ENCODE measurements at places on chromosomes 13 and 19.

DNA sequence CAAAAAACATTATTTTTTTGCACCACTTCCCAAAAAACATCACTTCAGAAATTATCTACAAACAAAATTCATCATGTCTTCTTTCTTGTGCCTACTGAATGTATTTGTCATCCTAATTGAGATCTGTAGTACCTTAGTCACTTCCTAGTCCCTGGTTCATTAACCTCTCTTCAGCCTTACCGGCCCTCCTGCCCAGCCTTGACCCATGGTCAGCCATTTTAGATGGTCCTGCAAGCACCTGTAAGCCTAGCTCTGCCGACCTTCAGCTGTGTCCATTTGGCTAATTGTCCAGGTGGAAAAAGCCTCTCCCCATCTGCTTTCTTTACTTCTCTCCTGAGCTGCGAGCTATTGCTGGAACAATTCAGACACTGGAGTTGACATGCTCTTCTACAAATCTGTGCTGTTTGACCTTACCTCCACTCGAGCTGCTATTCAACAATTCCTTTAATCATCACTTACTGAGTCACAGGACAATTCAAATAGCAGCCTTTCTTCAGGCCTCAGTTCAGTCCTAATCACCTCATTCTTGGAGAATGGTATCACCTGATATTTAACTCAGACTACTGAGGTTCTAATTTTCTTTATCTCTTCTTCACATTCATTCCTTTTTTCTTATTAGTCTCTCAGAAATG lies 882.5 kb downstream of the PCDH9 start:
- DNase-seq = no peak

DNA sequence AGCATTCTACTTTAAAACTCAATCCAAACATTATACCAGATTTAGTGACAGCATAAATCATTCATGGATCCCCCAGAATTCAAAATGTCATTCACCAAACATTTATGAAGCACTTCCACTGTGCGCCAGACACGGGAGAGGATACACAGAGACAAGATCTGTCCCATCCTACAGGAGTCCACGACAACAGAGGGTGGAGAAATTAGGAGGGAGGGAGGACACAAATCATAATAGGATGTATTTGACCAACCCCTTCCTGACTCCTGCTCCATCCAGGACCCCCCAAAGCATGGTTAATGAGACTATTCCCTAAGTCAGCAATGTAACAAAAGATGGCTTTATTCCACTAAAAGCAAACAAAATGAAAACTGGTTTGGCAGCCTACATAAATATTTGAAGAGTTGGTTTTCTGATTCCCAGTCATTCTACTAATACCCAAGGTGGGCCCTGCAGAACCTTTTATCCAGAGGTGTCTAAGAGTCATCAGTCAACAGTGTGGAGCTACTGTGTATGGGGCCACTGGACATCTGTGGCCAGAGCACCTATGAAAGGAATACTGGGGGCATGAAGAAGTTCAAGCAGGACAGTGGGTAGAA lies 62.8 kb upstream of the DOCK9 start:
- no peak for DNase-seq

- DNase-seq = no peak
Measured at GRCh38 chr13:30105381-30105780, 202.0 kb downstream of the KATNAL1 start.

GRCh38 chr13:32542221-32542620 lies 3.6 kb upstream of the N4BP2L2 start:
- DNase-seq = no peak

DNA sequence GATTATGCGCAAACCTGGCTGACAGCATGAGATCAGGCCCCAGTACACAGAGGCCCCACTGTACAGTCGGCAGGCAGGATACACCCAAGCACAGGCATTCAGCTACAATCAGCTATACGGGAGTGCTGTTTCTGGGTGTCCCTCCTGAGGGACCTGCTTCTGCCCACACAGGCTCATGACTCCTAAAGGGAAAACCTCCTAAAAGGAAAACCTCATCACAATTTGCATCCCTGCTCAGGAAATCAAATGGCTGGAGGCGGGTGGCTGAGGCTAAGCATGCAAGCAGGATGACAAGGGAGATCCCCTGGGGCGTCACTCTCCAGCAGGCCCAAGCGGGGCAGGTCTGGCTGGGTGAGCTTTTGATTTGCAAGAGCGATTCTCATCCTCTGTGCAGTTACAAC lies 99.8 kb downstream of the CRYL1 start:
- DNase-seq = no peak

GRCh38 chr13:19305434-19305833 lies 123.8 kb upstream of the TUBA3C start:
- DNase-seq = no peak

DNA sequence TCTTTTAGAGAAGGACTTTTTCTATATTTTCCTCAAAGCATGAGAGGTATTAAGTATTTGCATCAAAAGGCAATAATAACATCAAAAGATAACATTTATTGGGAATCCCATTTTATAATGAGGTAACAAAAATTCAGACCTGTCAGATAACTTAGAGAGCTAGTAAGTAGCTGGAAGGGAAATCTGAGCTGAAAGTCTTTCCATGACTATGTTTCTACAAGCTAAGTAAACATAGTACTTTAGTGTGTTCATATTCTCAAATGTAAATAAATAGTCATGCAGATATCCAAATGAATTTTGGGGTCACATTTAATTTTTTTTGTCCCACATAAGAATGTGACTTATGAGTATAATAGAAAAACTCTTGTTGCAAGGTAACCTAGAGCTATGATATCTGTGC lies 87.3 kb upstream of the FBXL3 start:
- DNase-seq = no peak

- no peak for DNase-seq
Measured at GRCh38 chr19:41876847-41877832, at the start of gene CD79A. Gene CD79A, plus strand, starts transcription at chr19:41877279. Its CDS starts 26 bp downstream, at chr19:41877305.

DNA sequence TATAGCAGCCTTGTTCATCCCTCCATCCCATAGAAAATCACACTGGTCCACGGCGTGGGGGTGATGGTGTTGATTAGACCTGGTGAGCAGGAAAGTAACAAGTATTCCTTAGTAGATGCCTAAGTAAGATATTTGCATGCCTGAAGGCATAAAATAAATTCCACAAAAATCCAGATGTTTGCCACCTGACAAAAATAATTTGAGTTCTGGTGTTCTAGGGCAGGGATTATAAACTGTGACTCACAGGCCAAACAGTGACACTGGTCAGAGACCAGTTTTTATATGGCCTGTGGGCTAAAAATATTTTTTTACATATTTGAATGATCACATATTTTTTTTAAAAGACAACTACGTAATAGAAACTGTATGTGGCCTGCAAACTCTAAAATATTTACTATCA lies 310.7 kb downstream of the RFC3 start:
- no peak for DNase-seq

DNA sequence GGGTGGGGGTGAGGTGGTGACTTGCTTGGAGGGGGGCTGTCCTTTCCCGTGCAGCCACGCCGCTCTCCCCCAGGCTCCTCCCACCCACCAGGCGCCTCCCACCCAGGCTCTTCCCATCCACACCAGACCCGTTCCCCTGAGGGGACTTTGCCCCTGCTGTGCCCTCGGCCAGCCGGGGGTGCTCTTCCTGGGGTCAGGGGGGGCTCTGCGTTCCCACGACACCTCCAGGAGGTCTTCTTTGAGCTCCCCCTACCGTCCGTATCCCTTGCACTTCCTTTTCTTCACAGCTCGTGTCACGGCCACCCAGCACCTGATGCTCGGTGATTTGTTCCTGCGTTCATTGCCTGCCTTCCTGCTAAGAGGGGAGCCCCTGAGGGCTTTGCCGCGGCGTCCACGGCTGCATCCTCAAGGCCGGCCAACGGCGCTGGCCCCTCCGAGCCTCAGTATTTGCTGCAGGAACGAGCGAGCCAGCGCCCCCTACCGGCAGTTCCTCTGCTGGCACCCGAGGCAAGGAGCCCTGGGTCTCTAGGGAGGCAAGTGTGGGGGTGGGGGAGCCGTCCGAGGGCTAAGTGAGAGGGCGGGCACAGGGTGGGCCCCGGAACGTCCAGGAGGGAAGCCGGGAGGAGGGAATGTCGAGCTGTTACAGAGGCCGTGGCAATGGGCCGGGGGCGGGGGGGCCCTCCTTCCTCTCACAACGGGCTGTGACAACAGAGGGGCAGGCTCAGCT lies 11.8 kb downstream of the LRRC4B start:
- DNase-seq = peak; percentile 83

GRCh38 chr19:39671739-39672363 lies 16.1 kb downstream of the LGALS16 start:
- no peak for DNase-seq

DNA sequence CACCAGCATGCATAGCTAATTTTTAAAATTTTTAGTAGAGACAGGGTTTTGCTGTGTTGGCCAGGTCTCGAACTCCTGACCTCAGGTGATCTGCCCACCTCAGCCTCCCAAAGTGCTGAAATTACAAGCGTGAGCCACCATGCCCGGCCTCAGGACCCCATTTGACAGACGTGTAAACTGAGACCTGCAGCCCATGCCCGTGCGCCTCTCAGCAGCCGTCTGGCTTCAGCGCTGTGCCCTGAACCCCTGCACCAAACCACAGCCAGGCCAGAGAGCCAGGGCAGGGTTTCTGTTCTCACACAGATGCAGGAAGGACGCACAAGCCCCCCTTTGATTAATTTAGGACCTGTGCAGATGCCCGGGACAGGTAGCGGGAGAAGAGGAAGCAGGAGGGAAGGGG lies 7.3 kb upstream of the FFAR1 start:
- DNase-seq = no peak

DNA sequence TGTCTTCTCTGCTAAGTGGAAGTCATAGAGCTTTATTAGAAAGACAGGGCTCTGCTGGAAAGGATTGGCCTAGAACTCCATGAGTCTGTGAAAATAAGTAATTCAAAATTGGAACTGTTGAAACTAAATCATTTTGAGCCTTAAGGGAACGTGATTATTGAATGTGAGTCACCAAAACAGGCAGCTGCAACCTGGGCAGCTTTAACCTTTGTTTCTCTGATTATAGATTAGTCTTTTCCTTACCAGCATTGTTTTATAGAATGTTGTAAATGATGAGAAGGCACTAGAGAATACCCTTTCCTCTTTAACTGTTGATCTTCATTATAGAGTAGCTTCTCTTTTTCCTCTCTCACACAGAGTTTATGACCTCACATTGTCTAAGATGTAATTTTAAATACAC lies 638.8 kb upstream of the SLITRK6 start:
- no peak for DNase-seq

- no peak for DNase-seq
Measured at GRCh38 chr19:20431826-20432225, 133.8 kb downstream of the ZNF737 start.

GRCh38 chr19:55520691-55521292 lies 16.1 kb downstream of the SBK2 start:
- DNase-seq = no peak

DNA sequence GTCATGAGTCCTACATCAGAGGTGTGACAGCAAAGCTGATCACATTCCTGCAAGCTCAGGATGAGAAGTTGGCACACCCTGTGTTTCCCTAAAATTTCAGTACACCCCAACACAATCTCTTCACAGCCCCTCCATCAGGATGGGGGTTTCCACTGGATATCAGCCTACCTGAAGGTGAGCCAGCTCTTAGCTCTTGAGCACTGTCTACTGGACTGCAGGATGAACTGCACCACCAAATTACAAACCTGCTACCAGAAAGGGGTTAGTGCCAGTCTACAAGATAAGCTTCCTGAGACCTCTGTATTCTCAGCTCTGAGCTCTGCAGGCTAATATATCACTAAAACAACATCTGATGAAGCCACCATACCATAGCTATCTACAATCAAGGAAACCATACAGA lies 1616.2 kb upstream of the SPRY2 start:
- DNase-seq = no peak

DNA sequence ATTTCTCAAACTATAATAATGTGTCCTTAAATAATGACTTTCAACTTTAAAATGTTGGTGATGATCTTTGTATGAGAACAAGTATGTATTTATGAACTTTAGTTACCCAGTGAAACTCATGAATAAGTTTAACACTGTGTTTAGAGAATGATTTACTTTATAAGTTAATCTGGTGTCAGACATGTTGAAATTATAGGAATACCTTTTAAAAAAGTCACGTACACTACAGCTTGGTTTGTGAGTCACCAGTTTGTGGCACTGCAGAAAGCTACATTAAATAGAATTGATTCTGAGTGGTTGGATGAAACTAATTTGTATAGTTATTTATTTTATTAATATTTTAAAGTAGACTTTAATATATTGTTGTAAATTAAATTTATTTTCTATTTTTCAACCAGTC lies 1366.2 kb upstream of the PCDH20 start:
- DNase-seq = no peak

DNA sequence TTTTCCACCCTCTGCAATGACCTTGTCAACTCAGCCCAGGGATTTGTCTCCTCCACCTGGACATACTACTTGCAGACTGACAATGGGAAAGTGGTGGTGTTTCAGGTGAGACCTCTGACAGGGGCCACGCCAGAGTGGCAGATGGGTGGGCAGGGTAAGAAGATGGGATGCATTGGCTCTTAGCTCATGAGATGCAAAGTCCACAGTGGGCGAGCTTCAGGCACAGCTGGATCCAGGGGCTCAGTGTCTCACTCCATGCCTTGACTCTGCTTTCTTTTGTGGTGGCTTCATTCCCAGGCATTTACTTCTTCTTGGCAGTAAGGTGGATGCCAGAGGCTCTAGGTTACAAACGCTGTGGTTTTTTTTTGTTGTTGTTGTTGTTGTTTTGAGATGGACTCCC lies 3.4 kb downstream of the TMEM59L start:
- DNase-seq = no peak

GRCh38 chr19:10604460-10604980 lies 17.4 kb upstream of the AP1M2 start:
- no peak for DNase-seq

DNA sequence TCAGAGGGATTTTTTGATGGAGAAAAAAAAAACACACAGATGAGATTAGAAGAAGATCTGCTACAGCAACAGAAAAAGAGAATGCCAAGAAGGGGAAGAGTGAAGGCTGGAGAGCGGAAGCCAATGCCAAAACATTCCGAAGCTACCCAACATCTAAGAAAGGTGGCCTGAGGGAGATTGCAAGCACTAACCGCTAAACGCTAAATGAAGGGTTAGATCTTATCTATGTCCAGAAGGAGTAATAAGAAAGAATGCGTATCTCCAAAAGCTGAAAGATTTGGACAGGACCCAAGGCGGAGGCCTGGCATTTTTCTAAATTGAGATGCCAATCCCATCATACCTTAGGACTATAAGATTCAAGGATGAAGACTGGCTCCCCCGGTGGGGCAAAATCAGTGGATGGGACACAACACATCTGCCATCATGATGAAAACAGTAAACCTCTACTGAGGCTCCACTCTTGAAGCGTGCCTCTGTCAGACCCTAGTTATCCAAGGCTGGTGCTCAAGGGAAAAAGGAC lies 15.6 kb upstream of the HMGB1 start:
- DNase-seq = no peak

- no peak for DNase-seq
Measured at GRCh38 chr19:16895467-16896145, 6.8 kb downstream of the F2RL3 start.

- DNase-seq = no peak
Measured at GRCh38 chr19:34131100-34131499, 41.2 kb upstream of the LSM14A start.

GRCh38 chr13:79455331-79455730 lies 25.6 kb upstream of the NDFIP2 start:
- no peak for DNase-seq

Data from ascending aorta (tissue), 2 donors.